ENCODE measurements at places on chromosomes 1 and 21.

GRCh38 chr1:14707531-14708445, 109.3 kb downstream of the KAZN start:
- DNase-seq: no peak

DNA sequence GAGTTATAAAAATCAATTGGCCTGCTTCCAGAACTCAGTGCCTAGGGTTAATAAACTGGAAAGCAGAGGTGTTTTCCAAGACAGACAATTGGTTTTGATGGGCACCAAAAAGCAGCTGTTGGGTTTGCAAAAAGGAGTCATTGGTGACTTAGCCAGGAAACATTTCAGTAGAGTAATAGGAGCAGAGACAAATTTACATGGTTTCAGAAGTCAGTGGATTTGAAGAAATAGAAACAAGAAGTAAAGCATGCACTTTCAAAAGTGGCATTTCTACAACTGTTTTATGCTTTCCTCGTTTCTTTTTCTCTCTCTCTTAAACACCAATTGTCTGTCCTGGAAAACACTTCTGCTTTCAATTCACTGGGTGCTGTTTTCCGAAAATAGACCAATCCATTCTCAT, 87.8 kb downstream of the GLUL start:
- peak; percentile 18 for DNase-seq

DNA sequence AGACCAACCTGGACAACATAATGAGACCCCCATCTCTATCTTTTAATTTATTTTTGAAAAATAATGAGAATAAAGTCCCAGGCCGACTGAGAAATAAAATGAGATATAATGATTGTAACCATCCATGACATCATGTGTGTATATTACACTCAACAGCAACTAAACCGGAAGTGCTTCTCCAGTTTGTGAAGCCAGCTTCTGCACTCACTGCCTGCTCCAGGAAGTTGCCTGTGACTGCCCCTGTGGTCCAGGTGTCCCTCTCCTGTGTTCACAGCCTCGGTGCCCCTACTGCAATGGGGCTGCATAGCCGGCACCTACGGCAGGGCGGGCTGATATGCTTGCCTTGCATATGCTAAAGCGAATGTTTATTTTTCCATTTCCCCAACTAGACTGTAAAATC, 68.3 kb downstream of the SSBP3 start:
- DNase-seq: no peak

- peak; percentile 90 for DNase-seq
Measured at GRCh38 chr1:238232084-238232710, 341.5 kb upstream of the ZP4 start.

DNA sequence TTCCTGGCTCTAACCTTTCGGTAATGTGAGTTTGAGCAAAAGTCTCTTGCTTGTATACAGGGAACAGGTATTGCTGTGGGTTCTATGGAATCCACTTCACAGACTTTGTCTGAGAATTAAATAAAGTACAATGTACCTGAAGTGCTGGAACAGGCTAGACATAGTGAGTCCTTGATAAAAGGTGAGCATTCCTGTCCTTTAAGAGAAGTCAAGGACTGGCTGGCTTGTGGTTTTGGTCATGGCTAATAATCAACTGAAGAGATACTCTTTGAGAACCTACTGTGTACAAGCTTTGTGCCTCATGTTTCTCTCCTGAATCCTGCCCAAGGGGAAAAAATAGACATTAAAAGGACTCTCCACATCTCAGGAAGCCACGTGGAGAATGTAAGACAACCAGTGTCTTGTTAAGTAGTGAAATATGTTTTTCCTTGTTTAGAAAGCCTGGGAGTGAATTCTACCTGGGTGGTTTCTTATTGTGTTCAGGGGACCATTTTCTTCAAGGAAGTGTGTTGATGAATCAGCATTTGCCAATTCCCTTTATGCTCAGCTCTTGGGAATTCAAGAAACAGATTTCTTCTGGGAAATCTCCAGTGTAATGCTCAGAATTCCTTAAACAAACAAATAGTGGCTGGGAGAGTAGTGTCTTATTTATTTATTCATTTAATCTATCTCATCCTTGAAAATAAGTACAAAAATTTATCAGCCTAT, 55.2 kb upstream of the PLD5 start:
- no peak for DNase-seq

DNA sequence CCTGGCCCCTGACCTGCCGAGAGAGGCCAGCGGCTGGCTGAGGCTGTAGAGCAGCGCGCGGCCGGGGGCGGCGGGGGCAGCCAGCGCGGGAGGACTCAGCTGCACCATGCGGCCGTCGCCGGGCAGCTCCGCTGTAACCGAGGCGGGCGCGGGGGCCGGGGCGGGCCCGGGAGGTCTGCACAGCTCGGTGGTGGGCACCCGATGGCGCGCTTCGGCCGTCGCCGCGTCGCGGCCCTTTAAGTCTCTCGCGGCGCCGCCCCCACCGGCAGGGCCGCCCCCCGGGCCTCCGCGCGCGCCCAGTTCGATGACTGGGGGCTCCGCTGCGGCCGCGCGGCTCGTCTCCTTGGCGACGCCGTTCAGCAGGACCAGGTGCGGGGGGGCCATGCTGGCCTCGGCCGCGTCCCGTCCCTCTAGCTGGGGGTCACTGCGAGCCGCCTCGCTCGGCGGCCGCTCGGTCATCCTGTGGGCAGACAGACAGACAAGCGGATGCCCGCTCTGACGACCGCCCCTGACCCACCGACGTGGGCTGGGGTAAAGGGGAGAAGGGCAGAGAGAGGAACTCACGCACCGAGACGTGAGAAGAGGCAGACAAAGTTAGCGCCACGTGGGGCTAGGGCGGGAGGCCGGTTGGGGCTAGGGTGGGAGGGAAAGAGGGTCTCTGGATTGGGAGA, 6.5 kb downstream of the TAL1 start:
- DNase-seq: no peak

DNA sequence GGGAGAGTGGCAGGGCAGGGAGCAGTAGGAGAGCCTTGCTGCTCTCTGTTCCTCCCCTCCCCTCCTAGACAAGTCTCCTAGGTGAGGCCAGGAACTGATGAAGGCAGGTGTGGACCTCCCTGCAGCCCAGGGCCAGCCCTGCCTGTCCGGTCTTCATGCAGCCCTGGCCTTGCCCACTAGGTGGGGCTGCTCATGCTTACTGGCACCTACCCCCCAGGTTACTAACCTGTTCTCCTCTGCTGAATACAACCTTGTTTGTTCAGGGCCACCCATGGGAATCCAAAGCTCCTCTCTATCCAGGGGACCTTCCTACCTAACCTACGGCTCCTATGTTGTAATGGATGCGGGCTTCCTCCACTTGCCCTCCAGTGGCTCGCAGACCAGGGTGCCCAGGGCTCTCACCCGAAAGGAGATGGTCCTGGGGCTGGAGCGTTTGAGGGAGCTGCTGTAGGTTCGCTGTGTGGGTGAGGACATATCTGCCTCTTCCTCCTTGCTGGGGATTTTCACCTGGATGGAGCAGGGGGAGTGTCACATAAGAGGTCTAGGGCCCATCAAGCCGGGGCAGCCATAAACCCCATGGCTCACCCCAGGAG, 7.9 kb upstream of the TNNT2 start:
- no peak for DNase-seq

DNA sequence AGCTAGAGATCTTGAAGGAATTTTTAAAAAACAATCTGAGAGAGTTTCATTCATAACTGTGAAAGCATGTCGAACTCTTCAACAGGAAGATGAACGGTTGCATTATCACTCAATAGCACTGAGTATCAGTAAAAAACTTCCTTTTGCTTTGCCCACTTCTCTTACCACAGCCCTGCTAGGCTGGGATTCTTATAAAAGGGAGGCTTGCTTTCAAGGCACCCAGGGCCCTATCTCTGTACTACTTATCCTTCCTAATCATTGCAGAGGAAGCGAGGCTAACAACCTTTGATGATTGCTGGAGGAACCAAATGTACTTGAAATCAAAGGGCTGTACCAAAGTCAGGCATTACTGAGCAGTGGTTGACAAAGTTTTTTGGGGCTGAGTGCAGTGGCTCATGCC, 71.2 kb downstream of the SNRPE start:
- DNase-seq: no peak

DNA sequence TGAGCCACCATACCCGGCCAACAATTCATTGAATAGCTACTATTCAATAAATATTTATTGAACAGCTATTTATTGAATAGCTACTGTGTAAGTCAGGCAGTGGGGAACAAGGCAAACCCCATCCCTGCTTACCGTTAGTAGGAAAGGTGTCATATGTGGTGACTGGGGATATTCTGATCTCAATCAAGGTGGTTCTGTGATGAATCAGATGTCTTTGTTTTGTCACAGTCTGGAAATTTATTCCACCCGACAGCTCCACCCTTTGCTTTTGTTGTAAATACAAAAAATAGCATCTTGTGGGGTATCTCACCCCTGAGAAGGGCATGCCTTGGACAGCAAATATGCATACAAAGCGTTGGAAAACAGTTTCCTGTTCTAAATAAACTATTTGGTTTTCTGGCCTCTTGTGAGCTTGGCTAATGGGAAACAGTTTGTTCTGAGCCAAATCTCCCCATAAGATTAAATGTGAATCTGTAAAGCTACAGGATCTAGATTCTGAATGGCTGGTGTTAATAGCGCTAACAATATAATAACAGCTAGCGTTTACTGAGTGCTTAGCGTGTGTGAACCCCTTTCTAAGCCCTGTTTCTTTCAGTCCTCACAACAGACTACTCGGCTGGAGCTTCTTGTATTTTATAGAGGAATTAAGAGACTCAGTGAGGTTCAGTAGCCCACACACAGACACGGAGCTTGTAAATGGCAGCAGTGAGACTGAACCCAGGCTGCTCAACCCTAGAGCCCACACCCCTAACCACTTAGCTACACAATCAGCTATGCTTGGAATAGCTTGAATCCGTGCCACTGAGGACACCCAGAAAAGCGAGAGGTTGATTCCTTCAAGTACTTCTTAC, 5.5 kb downstream of the PDPN start:
- DNase-seq: no peak

- no peak for DNase-seq
Measured at GRCh38 chr1:231512147-231512698, 16.2 kb upstream of the TSNAX start.

GRCh38 chr1:207673399-207673798, 28.5 kb downstream of the CR1L start:
- no peak for DNase-seq

GRCh38 chr1:8423692-8424538, 106.0 kb downstream of the SLC45A1 start:
- DNase-seq: no peak

DNA sequence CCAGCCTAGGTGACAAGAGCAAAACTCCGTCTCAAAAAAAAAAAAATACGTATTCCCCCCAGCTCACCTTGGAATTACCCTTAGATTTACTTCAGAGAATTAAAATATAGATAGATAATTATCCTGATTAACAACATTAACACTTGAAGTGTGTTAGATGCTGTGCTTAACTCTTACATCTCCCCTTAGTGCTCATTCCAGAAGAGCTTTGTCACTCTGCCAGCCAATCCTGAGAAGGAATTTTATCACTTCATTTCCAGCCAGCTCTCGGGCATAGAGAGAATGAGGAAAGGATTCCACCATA, 1.6 kb upstream of the SHC1 start:
- no peak for DNase-seq

DNA sequence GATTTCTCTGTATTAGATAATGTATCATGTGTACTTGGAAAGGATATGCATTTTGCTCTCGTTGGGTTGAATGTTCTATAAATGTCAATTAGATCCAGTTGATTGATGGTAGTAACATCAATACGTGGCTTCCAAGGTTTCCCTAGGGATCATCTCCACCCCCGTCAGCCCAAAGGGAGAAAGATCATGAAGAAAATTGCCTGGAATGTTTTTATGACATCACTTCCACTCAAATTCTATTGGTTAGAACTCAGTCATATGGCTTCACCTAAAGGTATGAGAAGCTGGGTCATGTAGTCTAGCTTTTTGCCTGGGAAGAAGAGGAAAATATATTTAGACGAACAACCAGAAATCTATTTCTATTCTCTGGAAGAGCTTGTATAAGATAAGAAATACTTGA, at the start of gene C1orf185:
TSS of gene C1orf185 (plus strand) at position 253 of the 400 bp plus-strand sequence. CDS start at position 259, 6 bp downstream.
- DNase-seq: no peak

DNA sequence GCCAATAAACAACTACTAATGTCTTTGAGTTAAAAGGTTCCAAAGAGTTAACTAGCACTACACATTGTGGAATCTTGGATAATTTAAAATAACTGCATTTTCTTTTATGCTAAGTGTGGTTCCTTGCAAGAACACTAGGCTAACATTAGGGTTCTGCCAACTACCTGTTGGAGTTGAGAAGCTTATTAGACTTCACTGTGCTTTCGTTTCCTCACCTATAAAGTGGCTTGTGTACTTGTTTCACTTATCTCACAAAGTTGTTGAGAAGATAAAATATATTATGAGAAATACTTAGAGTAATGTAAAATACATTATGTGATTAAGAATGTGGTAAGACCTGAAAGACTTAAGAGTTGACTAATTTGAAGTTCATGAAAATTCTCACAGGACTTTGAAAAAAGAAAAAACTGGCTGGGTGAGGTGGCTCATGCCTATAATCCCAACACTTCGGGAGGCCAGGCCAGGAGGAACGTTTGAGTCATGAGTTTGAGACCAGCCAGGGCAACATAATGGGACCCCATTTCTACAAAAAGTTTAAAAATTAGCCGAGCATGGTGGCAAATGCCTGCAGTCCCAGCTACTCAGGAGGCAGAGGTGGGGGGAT, 5.6 kb upstream of the RRAGC start:
- no peak for DNase-seq

DNA sequence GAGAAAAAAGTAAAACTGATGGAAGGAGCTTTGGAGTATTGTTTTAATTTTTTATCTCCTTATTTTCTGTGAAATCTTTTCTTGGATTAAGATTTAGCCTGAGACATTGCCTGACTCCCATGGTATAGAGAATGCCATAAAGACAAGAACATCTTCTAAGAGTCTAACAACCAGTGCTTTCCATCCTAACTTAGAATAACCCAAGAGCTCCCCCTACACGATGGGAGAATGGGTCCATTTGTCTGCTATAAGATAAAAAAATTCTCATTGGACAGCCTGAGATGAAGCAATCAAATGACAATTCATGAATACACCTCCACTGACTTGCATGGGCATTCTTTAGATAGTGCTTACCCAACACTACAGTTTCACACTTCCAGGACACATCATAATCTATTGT, 478.1 kb downstream of the TTLL7 start:
- DNase-seq: no peak

DNA sequence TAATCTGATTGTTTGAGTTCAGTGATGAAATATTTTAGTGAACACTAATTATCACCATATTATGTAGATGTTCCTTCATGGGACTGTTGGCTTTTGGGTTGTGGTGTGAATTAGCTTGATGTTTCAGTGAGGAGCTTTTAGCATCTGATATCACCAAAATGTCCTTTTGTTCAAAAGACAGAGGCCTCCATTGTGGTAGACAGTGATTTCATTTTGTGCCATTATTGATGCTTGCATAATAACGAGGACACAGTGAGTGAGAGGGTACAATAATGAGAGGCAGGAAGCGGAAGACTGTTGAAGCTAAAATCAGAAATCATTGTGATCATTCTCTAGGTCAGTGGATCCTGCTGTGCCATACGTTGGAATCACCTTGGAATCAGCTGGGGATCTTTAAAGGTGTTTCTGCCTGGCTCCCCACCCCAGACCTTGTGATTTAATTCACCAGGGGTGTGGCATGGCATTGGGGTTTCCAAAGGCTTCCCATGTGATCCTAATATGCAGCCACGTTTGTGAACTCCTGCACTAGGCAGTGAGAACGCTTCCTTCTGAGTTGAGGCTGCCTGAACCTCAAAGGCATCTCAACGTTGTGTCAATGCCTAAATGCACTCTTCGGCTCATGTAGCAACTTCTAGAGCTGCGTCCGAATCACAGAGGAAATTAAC, 82.1 kb upstream of the KIF1B start:
- no peak for DNase-seq

All from NCI-H446 treated with DMSO at 0.1 percent for 48 hours (cell line).